ENCODE measurements at places on chromosomes 2 and 18. TPM values are rescaled to one million over a fixed set of nuclear protein-coding genes. Genes with fewer than 3 reads are reported as not detected.

GRCh38 chr2:25187729-25188350 lies 19.5 kb upstream of the POMC start:
- DNase-seq: no peak

DNA sequence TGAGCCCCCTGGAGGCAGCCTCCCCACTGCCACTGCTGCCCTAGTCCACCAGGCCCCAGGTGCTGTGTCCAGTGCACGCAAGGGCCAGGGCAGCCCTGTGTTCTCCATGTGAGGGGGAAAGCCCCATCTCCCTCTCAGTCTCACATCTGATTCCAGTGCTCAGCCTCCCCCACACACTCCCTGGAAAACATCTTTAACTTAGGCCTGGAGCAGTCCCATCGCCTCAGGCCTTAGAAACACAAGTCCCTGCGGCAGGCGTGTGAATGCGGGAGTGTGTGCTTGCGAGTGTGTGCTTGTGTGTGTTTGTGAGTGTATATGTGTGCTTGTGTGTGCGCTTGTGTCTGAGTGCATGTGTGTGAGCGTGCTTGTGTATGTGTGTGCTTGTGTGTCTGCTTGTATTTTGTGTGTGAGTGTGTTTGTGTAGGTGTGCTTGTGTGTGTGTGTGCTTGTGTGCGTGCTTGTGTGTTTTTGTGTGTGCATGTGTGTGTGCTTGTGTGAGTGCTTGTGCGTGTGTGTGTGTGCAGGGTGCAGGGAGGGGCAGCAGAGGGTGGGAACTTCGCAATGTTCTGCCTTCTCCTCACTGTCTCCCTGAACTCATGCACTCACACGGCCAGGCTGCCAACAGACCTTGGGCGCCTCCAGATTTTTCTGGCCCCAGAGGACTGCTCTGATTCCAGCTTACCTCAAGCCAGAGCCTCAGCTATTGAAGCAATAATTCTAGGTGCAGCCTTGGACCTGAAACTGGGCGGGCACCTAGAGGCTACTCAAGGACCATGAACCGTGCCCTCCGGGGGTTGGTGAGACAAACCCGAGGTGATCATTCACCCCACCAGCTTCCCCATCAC lies 139.6 kb downstream of the CABLES1 start:
- no peak for DNase-seq

PLB1 gene
- 0.80 TPM for total RNA-seq

UGT1A5 gene
- total RNA-seq: not detected

WNT6 gene
- not detected for total RNA-seq

DNA sequence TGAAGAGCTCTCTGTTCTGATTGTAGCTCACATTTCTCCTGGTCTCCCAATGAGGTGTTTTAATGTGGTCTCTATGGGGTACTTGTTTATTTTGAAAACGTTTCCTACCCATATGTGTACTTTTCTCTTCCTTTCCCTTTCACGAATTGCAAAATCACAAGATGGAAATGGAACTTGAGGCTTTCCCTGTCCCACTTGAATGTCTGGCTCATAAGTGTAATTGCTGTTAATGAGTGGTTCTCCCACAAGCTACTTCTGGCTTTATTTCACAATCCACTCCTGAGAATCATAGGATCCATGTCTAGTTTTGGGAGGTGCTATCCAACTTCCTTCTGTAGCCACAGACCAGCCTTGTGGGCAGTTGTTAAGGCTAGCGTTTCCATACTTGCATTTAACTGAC lies 81.1 kb upstream of the CAVIN2 start:
- peak; percentile 84 for DNase-seq

ANKRD62 gene
- total RNA-seq: not detected

- DNase-seq: no peak
These were observed 17.1 kb downstream of the RPRM start for GRCh38 chr2:153461453-153461852.

- DNase-seq: no peak
These were observed 17.2 kb downstream of the FHOD3 start for GRCh38 chr18:36314754-36315153.

- no peak for DNase-seq
These were observed 875 bp upstream of the MAP3K19 start for GRCh38 chr2:135048122-135048521.

VIT gene
- total RNA-seq: 0.48 TPM

HJURP gene
- 42.4 TPM for total RNA-seq

All from endothelial cell of umbilical vein (primary cell).